ENCODE measurements at places on chromosomes 6 and 20.

GRCh38 chr6:30508890-30509736 lies 19.8 kb downstream of the HLA-E start:
- no peak for DNase-seq

GRCh38 chr6:21157186-21157929 lies 436.2 kb upstream of the SOX4 start:
- no peak for DNase-seq

GRCh38 chr6:25014369-25014768 lies 78.6 kb upstream of the RIPOR2 start:
- DNase-seq = no peak

GRCh38 chr6:68158256-68158655 lies 476.8 kb upstream of the ADGRB3 start:
- DNase-seq = no peak

DNA sequence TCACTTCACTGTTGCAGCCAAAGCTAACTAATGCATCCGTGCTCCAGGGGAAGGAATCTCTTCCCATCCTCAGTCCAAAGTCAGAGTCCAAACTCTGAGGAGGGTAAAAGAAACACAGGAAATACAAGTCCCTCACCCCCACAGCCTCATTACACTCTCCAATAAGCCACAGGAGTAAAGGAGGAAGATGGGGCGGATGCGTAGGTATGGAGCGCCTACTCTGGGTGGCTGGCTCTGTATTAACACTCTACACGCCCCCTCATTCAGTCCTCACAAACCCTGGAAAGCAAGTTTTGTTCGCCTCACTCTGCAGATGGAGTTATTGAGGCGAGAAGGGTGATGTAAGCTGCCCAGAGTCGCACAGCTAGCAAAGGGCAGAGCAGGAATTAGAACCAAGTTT lies 242.9 kb downstream of the NRN1 start:
- DNase-seq = no peak

DNA sequence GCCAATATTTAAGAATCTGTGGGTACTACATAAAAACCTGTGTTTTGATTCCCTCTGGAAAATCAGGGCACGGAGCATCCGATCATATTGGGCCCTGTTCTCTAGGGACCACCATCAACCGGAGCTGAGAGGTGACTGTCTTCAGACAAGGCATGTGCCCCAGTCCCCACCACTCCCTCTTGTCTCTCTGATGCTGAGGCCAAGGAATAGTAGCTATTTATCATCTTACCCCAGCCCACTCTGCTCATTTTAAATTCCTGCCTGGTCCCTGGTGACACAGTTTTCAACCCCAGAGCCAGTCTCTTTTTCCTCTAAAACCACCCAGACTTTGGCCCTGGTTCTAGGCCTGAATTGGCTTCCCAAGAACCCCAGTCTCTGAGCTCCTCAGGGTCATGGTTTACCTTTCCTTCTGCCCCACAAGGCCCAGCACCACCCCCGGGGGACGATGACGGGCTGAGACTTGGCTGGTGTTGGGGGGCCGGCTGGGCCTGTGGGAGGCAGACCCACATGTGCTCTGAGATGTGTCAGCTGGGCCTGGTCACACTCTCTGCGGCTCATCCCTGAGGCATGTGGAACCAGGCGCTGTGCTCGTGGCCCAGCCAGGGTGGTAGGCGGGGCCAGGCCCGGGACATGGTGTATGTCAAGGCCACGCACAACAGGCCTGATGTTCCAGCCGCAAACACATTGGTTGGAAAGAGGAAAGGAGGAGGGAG lies 114.4 kb downstream of the CEBPB start:
- no peak for DNase-seq

- no peak for DNase-seq
These were observed 22.5 kb upstream of the HFE start for GRCh38 chr6:26064619-26065257.

GRCh38 chr6:22956029-22956681 lies 386.8 kb downstream of the HDGFL1 start:
- no peak for DNase-seq

GRCh38 chr6:69881322-69882151 lies 15.2 kb downstream of the COL19A1 start:
- DNase-seq = no peak

DNA sequence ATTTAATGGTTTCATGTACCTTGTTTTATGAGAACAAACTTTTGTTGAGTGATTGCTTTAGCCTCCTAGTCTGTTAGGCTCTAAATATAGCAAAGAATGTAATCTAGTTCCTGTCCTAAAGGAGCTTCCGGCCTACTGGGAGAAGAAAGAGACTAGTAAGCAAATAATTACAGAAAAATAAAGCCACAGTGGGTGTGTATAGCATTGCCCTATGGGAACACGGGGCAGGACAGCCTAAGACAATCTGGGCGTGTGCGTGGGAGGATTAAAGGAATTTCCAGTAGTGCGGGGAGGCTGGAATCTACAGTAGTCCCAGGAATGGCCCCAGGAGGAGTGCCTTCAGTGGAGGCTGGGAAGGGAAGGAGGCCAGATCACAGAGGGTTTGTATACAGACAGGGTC lies 98.1 kb upstream of the AKAP12 start:
- no peak for DNase-seq

DNA sequence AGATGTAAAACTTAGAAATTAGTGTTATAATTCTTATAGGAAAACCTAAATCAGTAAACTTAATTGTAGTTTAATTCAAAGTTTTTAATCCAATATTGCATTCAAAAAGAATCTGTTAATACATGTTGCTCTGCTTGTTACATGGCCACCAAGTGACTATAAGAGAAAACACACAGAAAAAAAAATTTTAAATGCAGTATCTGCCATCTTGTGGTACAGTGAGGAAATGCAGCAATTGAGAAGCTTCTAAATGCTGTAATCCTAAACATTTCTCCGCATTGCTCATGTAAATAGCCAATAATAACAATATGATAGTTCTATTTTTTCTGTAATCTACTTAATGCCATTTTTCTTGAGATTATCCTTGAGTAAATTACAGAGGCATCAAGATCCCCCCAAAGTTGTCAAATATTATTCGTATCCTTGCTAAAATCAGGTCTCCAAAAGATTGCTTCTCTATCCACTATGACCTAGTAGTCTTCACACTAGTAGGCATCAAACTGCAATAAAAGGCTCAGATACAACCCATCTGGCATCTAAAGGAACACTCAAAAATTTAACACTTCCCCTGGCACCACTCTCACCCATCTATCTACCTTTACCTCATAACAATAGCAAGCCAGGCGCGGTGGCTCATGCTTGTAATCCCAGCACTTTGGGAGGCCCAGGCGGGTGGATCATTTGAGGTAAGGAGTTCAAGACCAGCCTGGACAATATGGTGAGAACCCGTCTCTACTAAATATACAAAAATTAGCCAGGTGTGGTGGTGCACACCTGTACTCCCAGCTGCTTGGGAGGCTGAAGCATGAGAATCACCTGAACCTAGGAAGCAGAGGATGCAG lies 34.6 kb downstream of the HDAC2 start:
- DNase-seq = no peak

DNA sequence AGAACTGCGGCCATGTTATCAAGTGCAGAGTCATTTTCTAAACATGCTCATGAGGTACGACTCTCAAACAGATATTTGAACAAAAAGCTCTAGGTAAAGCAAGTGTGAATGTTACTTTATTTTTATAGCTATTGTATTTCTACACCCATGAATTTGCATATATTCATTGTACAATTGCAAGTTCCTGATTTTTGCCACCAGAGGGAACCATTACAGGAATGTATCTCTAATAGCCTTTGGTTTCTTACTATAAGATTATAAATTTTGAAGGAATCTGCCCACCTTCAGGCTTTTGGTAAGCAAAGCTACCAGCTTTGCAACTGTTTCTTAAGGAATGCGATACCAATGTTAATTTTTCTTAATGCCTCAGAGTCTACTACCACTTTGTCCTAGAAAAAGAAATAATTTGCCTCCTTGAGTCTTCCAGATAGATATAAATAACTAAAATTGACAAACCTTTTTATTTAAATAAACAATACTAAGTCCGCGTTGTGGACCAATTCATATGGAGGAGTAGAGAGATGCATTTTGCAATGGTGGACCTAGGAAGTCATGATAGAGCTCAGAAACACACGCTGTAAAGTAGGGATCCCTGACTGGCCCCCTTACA lies 125.4 kb upstream of the SAMD5 start:
- DNase-seq = no peak

DNA sequence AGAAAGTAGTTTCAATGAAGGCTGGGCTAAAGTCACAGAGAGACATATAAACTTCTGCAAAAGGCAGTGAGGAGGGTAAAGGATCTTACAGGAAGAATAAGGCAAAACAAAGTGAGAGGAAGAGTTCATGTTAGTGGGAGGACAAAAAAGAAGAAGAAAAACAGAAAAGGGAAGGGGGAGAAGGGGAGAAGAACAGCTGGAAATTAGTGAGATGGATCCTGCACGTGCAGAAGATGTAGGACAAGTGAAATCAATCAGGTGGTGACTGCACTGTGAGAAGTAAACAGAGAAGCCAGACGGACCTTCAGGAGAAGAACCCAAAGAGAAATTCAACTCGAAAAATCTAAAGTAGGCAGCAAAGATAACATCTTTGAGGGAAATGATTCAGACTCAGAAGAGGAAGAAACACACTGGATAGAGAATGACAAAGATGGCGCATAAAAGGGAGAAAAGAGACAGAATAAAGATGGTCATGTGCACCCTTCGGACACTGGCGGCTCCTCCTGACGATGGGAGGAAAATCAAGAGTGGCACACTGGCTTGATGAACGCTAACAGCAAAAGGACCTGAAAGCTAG lies 105.9 kb downstream of the MYB start:
- no peak for DNase-seq

GRCh38 chr6:94095961-94096360 lies 676.6 kb upstream of the EPHA7 start:
- no peak for DNase-seq

GRCh38 chr20:32111753-32112152 lies 2.2 kb downstream of the TM9SF4 start:
- no peak for DNase-seq

GRCh38 chr20:32203356-32204204 lies 4.0 kb downstream of the PLAGL2 start:
- DNase-seq = no peak

DNA sequence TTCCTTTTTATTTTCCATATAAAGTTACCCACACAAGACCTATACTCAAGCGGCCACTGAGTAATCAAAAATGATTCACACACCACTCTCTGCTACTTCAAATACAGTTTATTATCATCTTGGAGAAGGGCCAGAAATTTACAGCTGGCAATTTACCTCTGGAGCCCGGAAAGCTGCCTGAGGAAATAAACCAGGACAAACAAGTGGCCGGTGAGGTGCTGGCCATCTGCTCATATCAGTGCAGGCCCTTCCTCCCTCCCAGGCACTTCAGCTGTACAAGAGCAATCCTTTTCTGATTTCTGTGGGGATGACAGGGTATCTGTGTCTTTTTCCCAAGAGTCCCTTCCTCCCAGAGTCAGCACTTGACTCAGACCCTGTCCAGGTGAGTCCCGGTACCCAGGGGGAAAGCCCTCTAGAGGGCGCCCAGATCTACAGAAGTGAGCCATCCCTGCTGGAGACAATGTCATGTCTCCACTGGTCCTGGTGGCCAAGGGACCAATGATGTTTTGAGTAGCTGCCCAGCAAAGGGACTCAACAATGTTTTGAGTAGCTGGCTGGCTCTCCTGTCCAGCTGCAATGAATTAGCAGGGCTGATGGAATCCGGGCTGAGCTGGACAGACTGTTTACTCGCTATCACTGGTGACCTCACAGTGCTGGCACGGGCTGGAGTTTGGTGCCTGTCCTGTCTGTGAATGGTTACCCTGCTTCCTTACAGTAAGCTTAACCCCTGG lies 23.6 kb downstream of the LRP11 start:
- no peak for DNase-seq

DNA sequence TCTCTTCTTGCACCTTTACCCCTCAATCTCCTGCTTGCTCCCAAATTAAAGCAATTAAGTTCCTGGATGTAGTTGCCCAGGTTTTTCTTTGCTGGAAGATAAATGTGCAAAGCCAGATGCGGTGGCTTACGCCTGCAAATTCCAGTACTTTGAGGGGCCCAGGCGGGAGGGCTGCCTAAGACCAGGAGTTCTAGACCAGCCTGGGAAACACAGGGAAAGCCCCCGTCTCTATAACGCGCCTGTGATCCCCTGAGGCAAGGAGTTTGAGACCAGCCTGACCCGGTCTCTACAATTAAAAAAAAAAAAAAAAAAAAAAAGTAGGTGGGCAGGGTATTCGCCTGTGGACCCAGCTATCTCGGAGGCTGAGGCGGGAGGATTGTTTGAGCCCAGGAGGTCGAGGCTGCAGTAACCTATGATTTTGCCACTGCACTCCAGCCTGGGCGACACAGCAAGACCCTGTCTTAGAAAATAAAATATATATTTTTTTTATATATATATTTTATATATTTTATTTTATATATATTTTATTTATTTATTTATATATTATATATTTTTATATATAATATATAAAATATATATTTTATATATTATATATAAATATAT lies 461 bp upstream of the DCDC2 start:
- no peak for DNase-seq

DNA sequence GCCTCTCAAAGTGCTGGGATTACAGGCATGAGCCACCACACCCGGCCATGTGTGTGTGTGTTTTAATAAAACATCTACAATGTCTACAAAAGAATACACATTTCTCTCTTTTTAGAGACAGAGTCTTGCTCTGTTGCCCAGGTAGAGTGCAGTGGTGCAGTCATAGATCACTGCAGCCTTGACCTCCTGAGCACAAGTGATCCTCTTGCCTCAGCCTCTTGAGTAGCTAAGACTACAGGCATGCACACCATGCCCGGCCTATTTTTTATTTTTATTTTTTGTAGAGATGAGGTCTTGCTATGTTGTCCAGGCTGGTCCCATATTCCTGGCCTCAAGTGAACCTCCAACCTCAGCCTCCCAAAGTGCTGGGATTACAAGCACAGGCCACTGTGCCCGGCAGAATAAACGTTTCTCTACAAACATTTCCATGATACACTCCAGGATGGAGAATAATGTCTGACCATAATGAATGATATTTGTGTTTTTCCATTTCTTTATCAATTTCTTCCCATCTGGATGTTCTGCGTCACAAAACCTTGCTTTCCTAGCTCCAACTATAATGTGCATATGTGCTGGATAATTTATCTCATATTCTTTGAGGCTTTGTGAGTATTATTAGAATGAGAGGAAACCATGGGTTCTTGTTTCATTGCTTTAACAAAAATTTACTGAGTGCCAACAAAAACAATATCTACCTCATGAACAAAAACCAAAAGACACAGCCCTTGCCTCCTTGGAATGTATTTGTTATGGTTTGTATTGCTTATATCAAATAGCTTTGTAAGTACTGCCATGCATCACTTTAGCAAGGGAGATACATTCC lies 28.6 kb upstream of the CCN2 start:
- DNase-seq = no peak

GRCh38 chr6:837380-837779 lies 144.4 kb upstream of the EXOC2 start:
- no peak for DNase-seq

- DNase-seq = no peak
These were observed 5.2 kb downstream of the CDYL start for GRCh38 chr6:4781426-4781825.

DNA sequence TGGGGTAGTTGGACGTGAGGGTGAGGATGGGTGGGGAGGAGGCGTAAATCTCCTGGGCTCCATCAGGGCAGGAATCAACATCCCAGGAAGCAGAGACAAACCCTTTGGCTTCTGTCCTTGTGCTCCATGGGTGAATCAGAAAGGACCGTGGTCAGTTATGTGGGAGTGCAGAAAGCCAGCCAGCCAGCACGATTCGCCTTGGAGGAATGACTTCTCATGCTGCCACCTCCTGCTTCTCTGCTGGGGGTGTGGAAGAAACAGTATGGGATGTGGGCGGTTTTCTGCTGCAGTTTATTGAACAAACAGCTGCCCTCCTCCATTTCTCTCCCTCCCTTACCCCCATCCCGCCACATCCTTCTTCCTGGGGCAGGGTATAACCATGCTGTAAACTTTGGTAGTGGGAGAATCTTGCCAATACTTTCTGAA lies 214.5 kb downstream of the SOX4 start:
- no peak for DNase-seq
